Fibroblast of skin of abdomen (primary cell): ENCODE measurements at places on chromosomes 4 and X.
A peak's percentile ranks its signal among the peaks of the same experiment; 100 is the strongest.

GRCh38 chrX:19514791-19515614 lies at the start of gene MAP3K15:
TSS of gene MAP3K15 (minus strand) at chrX:19515508. CDS start at chrX:19515261, 247 bp downstream.
- DNase-seq: no peak

- no peak for DNase-seq
Observed at GRCh38 chr4:37995299-37995821, 35.2 kb downstream of the PTTG2 start.

DNA sequence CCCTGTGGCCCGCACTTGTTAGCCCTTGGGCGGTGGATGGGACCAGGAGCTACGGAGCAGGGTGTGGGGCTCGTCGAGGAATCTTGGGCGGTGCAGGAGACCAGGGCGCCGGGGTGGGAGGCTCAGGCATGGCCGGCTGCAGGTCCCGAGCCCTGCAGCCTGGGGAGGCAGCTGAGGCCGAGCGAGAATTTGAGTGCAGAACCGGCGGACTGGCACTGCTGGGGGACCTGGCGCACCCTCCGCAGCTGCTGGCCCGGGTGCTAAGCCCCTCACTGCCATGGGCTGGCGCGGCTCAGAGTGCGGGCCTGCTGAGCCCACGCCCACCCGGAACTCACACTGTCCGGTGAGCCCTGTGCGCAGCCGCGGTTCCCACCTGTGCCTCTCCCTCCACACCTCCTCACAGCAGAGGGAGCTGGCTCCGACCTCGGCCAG lies 73.6 kb upstream of the TLL1 start:
- DNase-seq: no peak

GRCh38 chr4:34512616-34513015 lies 1731.7 kb downstream of the ARAP2 start:
- DNase-seq: no peak

DNA sequence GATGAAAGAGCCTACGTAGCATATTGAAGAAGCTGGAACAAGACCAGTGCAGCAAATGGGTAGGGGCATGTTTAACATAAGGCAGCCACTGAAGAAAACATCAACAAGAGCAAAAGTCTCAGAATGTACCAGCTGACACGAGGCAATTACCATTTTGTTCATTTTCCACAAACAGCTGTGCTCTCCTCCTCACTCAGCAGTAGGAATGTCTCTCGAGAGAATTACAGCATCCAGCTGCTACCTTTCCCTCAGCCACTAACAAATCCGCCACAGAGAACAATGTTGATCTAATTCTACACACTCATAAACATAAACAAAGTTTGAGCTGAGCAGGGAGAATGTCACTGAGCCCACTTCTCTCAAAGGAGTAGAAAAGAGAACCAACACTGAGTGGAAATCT lies 68.0 kb downstream of the OPHN1 start:
- no peak for DNase-seq

DNA sequence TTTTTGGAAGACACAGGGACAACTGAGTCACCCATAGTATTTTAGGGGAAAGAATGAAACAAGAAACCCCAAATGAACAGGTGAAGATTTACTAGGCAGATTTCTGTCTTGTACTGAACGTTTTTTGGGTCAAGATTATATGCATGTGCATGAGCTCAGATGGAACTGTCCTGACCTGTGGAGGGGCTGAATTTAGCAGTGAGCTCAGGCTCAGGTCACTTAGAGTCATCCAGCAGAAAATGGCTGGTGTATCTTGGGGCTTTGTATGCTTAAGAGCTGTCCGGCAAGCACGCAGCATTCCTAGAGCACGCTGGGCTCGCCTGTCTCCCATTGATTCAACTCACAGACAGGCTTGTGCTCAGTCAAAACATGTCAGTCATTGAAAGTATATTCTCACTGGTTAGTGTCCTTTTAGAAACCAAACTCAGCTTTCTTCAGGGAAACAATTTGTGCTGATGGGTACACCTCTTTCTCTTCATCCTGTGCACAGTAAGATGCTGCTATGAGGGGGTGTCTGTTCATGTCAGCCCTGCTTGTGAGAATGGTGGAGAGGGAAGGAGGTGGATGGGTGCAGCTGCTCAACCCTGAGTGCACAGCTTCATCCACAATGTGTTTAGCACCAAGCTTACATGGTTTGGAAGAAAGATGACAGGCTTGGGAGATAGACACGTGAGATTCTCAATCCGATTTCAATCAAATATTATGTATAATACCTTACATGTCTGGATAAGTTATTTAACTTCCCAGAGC lies 47.5 kb upstream of the PDLIM3 start:
- no peak for DNase-seq

GRCh38 chrX:149129767-149130166 lies 375.3 kb downstream of the IDS start:
- peak; percentile 30 for DNase-seq

DNA sequence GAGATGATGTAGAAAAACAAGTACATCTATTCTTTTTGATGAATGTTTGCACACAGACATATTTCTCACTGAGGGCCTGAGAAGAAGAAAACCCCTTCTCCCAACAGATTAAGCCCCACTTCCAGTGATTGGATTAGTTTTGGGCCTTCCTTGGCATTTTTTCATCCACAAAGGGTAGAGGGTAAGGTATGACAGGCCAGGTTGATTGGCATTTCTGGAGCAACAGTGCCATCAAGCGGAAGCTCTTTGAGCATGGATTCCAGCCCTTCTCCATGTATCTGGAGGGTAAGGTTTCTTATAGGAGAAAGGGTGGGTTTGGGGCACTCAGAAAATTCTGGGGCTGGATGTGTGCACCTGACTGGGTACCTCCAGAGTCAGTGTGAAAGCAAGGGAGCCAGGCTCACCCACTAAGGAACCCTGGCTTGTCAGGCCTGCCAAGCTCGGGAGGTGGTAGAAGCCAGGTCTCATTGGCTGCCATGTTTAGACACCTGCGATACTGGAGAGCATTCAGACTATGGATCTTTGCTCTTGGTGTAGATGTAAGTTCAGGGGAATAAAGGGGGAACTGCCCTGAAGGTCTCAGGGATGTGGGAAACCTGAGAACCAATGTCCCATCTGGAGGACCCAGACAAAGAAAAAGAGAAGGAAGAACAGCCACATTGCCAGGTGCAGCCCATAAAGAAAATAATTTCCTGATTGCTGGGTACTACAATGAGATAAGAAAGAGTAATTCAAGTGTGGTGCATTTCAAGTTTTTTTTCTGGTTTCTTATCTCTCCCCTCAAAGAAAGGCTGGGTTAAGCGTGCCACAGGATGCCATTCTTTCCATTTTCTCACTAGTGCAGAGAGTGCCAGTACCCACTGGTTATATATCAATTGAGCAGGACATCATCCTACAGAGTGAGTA lies 222.3 kb upstream of the AGTR2 start:
- DNase-seq: no peak

- peak; percentile 21 for DNase-seq
Observed at GRCh38 chr4:186068581-186069348, at the start of gene TLR3. TSS of gene TLR3 (plus strand) at chr4:186069156. CDS start at chr4:186076620, 7,464 bp downstream.

GRCh38 chr4:1810765-1811164 lies 17.7 kb downstream of the FGFR3 start:
- DNase-seq: no peak

DNA sequence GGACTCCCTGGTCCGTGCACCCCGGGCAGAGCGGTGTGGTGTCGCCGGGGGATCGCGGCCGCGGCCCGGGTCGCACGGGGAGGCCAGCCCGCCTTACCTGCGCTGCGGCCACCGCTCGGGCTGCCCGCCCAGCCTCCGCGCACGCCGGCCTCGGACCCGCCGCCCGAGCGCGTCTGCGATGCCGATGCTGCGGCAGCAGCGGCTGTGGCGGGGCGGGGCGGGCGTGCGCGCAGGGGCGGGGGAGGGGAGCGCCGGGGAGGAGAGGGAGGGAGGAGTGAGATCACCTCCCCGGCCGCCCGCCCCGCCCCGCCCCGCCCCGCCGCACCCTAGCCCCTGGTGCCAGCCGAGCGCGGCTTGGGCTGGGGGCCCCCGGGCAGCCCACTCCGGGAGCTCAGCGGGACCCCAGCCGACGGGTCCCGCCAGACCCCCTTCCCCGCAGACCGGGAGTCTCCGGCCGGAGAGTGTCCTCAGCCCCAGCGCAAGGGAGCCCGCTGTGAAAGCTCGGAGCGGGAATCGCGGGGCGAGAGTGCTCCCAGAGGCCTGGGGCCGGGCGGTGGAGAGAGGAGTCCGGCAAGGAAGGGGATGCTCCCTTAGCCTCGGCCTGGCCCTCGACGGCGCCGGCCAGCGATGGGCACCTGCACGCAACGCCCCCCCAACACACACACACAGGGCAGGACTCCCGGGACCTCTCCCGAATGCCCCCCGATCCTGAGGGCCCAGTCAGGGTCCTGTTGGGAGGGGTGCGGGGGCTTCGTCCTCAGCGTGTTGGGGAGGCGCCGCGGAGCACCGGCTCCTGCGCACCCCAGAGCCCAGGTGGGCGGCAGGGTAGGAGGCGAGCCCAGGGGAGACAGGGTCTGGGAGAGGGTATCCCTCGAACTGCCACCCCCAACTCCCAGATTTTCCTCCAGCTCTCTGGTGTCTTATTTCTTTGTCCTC lies at the start of gene L1CAM:
TSS of gene L1CAM (minus strand) at position 206 of the 936 bp plus-strand sequence. CDS start 10,337 bp downstream, outside the sequence.
- DNase-seq: no peak

GRCh38 chr4:12924253-12924652 lies 559.9 kb downstream of the RAB28 start:
- DNase-seq: no peak

- DNase-seq: peak; percentile 18
Observed at GRCh38 chr4:184473499-184474262, 669 bp downstream of the IRF2 start.

- DNase-seq: no peak
Observed at GRCh38 chrX:38627683-38628082, 66.3 kb downstream of the TSPAN7 start.
